ENCODE measurements at places on chromosomes 1 and 21. TPM values are rescaled to one million over a fixed set of nuclear protein-coding genes. Genes with fewer than 3 reads are reported as not detected.

SAMSN1 gene
- polyA plus RNA-seq, result 4.2 TPM

GRCh38 chr1:245298781-245299180 is 144.0 kb downstream of the KIF26B start:
- no peak for DNase-seq

DNA sequence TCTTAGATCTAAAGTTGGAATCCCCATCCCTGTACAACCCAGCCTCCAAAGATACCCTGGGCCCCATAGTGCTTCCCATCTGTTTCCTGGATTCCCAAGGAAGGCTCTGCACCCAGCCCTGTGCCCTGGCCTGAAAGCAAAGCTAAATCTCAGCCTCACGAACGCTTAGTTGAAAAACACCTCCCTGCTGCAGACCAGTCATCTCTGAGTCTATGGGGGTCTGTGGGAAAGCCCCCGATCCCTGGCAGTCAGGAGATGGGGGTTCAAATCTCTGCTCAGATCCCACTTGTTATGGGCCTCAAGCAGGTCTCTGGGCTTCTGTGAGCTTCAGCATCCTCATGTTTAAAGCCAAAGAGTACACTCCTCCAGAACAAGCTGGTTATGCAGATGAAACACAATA is 210.5 kb upstream of the GRIK3 start:
- no peak for DNase-seq

CFAP298 gene
- polyA plus RNA-seq, result 75.7 TPM

SLC44A3 gene
- 52.8 TPM for polyA plus RNA-seq

- peak; percentile 42 for DNase-seq
These were observed 18.7 kb downstream of the MFSD2A start for GRCh38 chr1:39973503-39974135.

NPPA gene
- polyA plus RNA-seq, result 0.56 TPM

GRCh38 chr1:40684669-40685068 is 6.8 kb upstream of the NFYC start:
- DNase-seq, result no peak

CFAP74 gene
- 0.53 TPM for polyA plus RNA-seq

DNA sequence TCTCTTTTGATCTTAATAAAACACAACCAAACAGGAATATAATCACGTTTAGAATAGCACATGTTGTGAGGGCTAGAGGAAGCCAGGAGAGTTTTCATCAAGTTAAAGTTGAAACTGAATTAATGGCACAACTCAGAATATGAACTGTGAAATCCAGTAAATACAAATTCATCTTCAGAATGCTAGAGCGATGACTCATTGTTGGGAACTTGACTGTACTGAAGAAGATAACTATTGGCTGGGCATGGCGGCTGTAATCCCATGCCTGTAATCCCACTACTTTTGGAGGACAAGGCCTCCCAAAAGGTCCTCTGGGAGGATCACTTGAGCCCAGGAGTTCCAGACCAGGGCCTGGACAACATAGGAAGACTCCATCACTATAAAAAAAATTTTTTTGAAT is 8.8 kb downstream of the SYF2 start:
- no peak for DNase-seq

LCE6A gene
- not detected for polyA plus RNA-seq

DNA sequence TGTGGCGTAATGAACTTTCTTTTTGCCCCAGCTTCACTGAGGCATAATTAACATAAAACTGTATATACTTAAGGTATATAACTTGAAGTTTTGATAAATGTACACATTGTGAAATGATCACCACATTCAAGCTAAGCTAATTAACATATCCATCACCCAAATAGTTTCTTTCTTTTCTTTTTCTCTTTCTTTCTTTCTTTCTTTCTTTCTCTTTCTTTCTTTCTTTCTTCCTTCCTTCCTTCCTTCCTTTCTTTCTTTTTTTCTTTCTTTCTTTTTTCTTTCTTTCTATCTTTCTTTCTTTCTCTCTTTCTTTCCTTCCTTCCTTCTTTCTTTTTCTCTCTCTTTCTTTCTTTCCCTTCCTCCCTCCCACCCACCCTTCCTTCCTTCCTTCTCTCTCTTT is 62.5 kb downstream of the XCL1 start:
- DNase-seq, result no peak

LCE3E gene
- not detected for polyA plus RNA-seq

- no peak for DNase-seq
These were observed 48.3 kb downstream of the ADGRL2 start for GRCh38 chr1:81848880-81849682.

DNA sequence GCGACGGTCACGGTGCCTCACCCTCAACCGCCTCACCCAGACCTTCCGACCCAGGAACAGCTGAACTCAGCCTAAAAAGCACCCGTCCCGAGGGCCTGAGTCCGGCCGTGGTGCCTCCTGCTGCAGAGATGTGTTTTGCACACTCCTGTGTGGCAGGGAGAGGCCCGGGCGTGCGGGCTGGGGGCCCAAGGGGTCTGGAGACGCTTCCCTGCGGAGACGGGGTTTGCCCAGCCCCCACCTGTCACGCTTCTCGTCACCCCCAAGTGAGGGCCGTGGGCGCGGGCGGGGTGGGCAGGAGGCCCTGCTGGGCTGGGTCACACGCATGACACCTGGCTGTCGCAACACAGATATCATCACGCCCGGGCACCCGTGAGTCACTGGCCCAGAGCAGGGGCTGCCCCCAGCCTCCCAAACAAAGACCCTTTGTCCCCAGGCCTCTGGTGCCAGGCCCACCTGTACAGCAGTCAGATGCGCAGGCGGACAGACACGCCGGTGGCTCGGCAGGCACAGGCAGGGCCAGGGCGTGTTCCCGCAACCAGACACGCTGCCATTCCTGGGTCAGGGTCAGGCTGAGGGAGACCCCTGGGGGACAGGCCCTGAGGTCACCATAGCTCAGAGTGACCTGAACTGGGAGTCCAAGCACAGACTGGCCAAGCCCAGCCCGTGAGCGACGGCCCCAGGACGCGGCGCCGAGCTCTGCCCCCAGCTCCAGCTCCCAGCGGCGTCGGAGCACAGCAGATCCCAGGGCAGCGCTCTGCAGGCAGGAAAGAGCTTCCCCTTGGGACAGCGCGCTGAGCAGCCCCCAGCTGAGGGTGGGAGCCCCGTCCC is 6.1 kb downstream of the B3GALT6 start:
- DNase-seq, result no peak

DNA sequence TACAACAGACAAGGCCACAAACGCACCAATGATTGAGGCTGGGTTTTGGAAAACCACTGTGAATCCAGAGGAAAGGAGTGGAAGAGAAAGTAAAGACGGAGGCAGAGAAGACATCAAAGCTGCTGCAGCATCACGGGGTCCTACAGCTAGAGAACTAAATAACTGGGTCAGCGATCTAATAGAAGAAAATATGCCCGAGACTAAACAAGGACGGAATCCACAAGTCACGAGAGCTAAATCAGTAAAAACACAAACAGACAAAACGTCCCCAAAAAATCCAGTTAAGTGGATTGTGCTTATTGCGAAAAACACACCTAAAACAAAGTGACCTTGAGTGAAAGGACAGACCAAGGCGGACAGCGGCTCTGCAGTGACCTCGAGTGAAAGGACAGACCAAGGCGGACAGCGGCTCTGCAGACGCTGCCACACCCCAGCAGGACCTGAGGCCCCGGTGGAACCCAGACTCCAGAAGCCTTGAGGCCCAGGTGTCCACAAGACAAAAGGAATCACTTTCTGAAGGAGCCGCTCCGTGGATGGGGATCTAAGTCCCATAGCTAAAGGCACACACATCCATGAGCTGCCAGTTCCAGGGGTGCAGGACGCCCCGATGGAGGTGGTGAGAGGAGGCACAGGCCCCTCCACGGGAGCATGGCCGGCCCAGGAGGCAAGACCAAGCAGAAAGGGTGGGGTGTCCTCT is 6.0 kb downstream of the FTCD start:
- no peak for DNase-seq

DNA sequence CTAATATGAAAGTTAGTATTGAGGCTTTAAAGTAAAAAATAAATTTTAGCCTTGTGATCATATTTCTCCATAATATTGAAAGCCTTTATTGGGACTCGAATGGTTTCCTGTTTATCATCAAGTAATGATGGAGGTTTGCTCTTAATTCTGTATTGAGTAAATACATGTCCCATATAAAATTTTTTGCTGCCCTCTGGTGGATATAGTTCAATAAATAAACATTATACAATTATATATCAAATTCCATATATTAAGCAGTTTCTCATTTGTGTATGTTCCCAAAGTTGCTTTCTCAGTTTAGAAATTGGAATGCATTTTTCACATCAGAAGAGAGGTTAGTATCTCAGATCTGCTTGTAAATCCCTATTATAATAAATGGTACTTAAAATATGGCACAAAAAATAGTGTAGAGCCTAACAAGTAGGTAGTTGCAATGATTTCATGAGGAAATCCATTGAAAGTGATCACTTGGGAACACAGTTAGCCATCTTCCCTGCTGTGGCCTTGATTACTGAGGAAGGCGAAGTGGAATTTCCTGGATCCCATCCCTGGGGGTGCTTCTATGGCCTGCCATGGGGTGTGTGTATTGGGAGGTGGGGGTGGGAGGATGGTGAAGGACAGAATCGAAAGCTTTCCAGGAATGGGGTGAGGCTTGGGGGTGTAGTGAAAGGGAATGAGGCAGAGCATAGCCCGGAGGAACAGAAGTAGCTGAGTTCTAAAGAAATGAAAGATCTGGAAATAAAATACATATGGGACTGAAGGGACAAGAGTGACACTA is 84.1 kb upstream of the C21orf91 start:
- DNase-seq, result no peak

SASS6 gene
- 8.5 TPM for polyA plus RNA-seq

DNA sequence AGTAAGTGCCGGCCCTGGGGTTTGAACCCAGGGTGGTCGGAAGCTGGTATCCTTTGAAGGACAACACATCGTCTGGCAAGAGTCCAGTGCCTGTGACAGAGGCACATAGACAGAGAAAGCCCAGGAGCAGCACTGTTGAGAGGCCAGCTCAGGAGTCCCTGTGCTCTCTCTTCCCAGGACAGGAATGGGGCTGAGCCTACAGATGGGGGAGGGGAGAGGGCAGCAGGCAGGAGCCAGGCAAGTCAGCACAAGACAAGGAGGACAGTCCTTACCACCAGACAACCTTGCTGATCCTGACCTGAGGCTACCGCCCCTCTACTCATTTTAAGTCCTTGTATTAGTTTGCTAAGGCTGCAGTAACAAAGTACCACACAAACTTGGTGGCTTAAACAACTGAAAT is 27.7 kb upstream of the SYT6 start:
- no peak for DNase-seq

- no peak for DNase-seq
These were observed 274.0 kb upstream of the KIAA0040 start for GRCh38 chr1:175466556-175466955.

GRCh38 chr1:76871355-76871974 is 4.2 kb downstream of the ST6GALNAC5 start:
- no peak for DNase-seq

DNA sequence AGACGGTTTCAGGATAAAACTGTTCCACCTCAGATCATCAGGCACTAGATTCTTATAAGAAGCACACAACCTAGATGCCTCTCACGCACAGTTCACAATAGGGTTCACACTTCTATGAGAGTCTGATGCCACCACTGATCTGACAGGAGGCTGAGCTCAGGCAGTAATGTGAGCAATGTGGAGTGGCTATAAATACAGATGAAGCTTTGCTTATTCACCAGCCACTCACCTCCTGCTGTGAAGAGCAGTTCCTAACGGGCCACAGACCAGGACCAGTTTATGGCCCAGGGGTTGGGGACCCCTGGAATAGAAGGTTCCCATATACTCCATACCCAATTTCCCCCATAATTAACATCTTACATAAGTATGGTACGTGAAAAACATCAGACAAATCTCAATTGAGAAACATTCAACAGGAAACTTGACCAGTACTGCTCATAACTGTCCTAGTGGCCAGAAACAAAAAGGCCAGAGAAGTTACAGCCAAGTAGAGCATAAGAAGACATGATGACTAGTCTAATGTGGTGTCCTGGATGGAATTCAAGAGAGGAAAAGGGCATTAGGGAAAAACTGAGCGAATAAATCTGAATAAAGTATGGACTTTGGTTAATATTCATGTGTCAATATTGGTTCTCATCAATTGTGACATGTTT is 24.7 kb upstream of the IGSF5 start:
- DNase-seq, result no peak

AGT gene
- polyA plus RNA-seq, result 54.8 TPM

DNA sequence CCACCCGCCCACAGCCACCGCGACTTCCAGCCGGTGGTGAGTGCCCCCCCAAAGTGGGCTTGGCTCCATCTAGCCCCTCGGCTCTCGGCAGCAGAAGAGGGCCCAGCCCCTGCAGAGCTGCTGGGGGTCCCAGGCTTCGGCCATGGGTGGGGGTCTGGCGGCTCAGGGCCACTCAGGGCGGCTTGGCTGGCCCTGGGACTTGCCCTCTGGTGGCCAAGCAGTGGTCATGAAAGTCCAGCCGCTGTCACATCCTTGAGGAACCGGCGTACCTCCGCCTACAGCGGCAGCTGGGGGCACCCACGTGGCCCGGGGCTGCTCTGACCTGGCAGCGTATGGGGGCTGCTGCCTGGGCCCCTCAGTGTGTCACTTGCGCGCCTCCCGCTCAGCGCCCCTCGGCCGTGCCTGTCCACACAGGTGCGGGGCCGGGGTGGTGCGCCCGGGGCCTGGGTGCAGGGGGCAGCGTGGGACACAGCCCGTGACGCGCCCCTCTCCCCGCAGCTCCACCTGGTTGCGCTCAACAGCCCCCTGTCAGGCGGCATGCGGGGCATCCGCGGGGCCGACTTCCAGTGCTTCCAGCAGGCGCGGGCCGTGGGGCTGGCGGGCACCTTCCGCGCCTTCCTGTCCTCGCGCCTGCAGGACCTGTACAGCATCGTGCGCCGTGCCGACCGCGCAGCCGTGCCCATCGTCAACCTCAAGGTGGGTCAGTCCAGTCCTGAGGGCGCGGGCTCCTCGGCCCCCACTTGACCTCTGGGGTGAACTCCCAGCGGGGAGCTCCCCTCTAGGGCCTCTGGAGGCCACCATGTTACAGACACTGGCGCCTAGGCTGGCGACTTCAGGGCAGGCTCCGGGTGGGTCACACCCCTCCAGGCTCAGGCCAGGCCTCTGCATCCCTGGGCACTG is 32.4 kb downstream of the SLC19A1 start:
- no peak for DNase-seq

EPHB2 gene
- 11.4 TPM for polyA plus RNA-seq

GRCh38 chr1:151237678-151238466 is 16.7 kb upstream of the PSMD4 start:
- DNase-seq, result no peak

DNA sequence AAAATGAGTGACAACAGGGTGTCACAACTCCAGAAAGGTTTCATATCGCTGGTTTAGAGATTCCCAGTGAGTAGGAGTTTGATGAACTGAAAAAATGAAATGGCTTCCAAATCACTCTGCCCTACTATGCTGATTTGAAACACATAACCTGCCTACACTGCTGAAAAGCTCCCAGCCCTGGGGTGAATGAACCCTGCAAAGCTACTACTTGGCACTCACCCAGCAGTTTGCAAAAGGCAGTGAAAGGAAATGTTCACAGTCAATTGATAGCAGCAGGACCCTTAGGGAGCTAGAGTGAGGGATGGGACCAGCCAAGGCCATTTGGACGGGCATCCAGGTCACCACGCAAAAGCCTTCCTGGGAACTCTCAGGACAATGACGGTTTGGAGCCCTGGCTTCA is 44.4 kb upstream of the SRP9 start:
- no peak for DNase-seq

GRCh38 chr1:222546548-222547259 is 1.2 kb downstream of the HHIPL2 start:
- DNase-seq, result peak; percentile 42

All from renal pelvis (tissue), 12 donors.